ENCODE measurements at places on chromosomes 5 and 9.

- DNase-seq: peak; percentile 43
Observed at GRCh38 chr5:93675460-93676450, 65.6 kb downstream of the POU5F2 start.

- no peak for DNase-seq
Observed at GRCh38 chr5:150779397-150780186, 1.0 kb downstream of the SMIM3 start.

GRCh38 chr9:117103438-117104110, 311.3 kb downstream of the ASTN2 start:
- DNase-seq: no peak

GRCh38 chr5:136655468-136655867, 290.1 kb upstream of the TRPC7 start:
- no peak for DNase-seq

DNA sequence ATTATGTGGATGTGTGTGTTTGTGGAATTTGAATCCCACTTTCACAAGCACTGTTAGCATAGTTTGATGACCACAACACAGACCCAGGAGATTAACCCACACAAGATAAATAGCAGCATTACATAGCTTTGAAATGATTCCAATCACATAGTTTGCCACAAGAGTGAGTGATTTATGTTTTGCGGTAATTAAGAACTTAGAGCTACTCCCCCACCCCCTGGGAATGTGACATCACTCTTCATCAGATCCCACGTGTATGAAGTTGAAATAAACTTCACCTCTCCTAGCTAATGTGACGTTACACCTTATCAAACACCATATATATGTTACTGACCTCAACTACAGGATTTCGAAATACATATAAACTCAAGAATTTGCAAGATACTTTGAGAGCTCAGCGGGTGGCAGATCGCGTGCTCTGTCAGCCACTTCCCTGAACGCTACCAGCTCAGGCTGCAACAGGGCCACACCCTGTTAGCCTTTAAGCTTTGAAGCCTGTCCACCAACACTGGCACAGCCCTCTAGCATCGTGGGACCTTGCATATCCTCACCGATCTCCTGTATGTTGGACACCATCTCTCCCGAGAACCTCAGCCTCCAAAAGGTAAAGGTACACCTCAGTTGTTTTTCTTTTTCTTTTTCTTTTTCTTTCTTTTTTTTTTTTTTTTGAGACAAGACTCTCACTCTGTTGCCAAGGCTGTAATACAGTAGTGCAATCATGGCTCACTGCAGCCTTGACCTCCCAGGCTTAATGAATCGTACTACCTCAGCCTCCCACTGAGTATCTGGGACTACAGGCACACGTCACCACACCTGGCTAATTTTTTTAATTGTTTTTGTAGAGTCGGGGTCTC, 1.7 kb upstream of the AGTPBP1 start:
- DNase-seq: no peak

DNA sequence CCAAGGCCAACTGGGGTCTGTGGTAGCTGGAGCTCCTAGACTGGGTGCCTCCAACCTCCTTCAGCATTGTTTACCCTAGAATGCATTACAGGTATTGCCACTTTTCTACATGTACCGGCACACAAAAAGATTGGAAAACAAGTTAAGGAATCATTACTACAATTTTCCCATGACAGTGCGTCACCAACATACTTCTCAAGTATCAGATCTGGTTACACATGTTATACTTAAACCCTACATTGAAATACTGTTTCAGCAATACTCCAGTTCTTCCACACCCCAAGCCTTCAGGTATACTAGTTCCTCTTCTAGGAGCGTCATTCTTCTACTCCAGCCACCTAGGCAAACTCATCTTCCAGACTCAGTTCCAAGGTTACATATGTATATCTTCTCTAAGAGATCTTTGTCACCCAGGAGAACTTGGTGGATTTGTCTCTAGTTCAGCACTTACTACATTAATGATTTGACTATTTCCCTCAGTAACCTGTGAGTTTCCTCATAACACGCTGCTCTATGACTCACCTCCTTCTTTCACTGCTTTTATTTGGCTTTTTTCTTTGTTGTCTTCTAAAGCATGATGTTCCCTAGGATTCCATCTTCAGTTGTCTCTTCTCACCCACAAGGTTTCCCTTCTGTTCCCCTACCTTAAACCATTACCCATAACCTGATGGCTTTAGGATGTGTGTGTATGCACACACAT, 217.0 kb downstream of the AP3B1 start:
- DNase-seq: no peak

GRCh38 chr5:172140120-172140519, 47.9 kb downstream of the STK10 start:
- no peak for DNase-seq

DNA sequence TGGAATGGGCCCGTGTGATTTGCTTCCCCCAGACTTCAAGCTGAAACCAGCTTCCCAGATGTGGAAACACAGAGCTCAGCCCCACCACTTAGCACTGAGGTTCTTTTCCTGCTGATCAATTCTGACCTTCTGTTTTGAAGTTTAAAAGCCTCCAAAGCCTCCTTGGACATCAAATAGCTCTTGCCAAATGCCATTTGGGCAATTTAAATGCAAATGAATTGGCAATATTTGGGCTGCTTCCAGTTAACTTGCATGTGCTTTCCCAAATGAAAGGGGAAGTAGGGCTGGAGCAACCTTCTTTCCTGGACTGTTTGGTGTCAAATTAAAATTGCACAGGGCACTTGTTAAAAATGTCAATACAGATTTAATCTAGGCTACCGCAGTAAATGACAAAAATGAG, 710.5 kb downstream of the TLR4 start:
- peak; percentile 82 for DNase-seq

DNA sequence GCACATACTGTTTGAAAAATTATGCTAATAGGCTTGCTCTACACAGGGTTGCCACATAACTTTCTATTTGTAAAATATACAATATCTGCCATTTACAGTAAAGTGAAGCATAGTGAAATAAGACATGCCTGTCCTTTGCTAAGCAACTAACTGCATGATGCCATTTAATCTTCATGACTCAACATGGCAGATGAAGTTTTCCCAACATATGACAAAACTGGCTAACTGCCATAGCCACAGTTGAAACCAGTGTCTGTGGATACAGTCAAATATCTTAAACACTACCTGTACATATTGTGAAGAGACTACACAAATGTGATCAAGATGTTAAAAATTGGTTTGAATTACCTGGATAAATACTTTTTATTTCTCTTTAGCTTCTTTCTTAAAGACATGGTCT, 3.1 kb upstream of the DMAC1 start:
- DNase-seq: no peak

- DNase-seq: no peak
Observed at GRCh38 chr9:121242219-121242958, 25.6 kb upstream of the GSN start.

- no peak for DNase-seq
Observed at GRCh38 chr5:177492841-177493240, 4.6 kb downstream of the PDLIM7 start.

DNA sequence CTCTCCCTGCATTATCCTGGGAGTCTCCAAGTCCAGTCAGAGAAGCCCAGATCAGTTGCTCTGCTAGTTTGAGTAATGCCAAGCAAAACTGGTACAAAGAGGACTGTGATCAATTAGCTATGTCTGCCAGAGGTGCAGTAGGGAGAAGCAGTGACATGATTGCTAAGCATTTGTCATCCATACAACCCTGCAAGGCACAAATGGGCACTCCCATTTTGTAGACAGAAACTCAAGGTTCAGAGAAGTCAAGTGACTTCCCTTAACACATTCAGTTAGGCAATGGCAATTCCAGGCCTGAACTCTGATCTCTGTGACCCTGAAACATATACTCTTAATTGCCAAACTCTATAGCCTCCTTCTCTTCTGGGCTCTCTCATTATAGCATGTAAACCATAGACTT, 34.0 kb downstream of the NDST1 start:
- no peak for DNase-seq

DNA sequence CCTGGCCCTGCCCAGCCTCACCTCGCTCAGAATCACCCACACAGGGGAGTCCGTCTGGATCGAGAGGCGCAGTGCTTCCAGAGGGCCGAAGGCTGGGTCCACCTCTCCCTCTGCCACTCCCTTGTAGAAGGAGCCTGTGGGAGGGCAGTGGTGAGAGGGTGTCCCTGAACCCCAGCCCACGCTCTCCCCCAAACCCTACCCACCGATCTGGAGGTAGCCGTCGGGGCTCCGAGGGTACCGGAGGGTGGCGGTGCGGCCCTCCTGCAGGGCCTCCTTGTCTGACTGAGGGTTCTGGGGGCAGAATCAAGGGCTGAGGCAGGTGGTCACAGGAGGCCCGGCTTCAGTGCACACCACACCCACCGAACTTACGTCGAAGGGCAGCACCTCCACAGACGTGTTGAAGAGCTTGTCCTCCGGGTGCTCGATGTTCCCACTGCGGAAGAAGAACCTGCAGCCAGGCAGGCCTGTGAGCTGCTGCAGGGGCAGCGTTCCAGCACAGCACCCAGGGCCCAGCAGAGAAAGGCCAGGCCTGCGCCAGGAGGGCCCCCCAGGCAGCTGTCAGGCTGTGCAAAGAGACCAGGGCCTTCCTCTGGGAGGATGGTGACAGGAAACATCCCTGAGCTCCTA, 4.5 kb downstream of the LTC4S start:
- no peak for DNase-seq

- DNase-seq: no peak
Observed at GRCh38 chr9:71763832-71764231, 4.5 kb downstream of the CEMIP2 start.

GRCh38 chr9:71908825-71909224, 2.2 kb downstream of the ABHD17B start:
- DNase-seq: no peak
